Adrenal gland (tissue), 19 donors: ENCODE measurements at places on chromosomes 6 and 20. TPM values are rescaled to one million over a fixed set of nuclear protein-coding genes. Genes with fewer than 3 reads are reported as not detected.

The AKAP12 gene
- total RNA-seq: 25.5 TPM

The ACSS1 gene
- total RNA-seq: 17.7 TPM

The LY6G6F gene
- total RNA-seq: not detected

The SIRPD gene
- total RNA-seq: 3.3 TPM

The LAMA5 gene
- total RNA-seq: 116 TPM

The LY6G6D gene
- not detected for total RNA-seq

The RSPO3 gene
- total RNA-seq: 36.5 TPM

The PSORS1C1 gene
- total RNA-seq: 2.2 TPM

The SAMD3 gene
- 12.5 TPM for total RNA-seq

The MRPS18B gene
- total RNA-seq: 74.5 TPM

The FAM217A gene
- total RNA-seq: not detected

- H3K27me3 ChIP-seq: no peaks in the 10 kb centered on the region
- H3K36me3 ChIP-seq: no peaks in the 10 kb centered on the region
- H3K4me1 ChIP-seq: no peaks in the 10 kb centered on the region
- H3K4me3 ChIP-seq: no peak overlapping the region
Measured at GRCh38 chr6:31005249-31006020, 4.8 kb upstream of the MUC22 start.

DNA sequence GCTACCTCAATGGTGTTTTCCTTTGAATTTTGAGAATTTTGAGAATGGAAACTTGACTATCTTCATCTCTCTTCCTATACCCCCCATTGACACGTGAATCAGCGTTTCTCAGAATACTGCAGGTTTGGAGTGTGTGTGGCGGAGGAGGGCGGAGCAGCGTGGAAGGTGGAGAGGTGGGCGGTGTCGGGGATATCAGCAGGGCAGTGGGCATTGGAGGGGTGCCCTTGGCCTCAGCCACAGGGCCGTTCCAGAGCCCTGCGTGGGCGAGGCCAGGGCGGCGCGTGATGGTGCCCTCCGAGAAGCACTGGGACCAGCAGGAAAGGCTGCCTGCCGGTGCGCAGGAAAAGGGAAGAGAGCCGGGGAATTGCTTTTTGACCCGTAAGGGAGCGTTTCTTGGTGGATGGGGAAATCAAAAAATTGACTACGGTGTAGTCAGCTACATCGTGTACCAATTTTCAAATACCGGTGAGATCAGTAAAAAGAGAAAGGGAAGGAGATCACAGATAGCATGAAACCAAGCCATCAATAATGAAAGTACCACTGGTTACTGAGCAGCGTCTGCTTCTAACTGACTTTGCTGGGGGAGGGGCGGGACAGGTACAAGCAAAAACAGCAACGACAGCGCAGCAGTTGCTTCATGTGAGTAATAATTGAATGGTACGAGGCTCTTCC, 82.7 kb upstream of the DUSP22 start:
- H3K27ac ChIP-seq: no peak overlapping the region
- H3K36me3 ChIP-seq: no peaks in the 10 kb centered on the region
- no peak overlapping the region for H3K4me3 ChIP-seq
- H3K27me3 ChIP-seq: no peaks in the 10 kb centered on the region
- DNase-seq: no peak
- H3K4me1 ChIP-seq: no peaks in the 10 kb centered on the region

- no peak overlapping the region for H3K4me3 ChIP-seq
- H3K36me3 ChIP-seq: no peaks in the 10 kb centered on the region
- no peaks in the 10 kb centered on the region for H3K4me1 ChIP-seq
- peak; percentile 93 for DNase-seq
- H3K27me3 ChIP-seq: no peaks in the 10 kb centered on the region
Measured at GRCh38 chr20:48025051-48025515, 239.8 kb upstream of the SULF2 start.

DNA sequence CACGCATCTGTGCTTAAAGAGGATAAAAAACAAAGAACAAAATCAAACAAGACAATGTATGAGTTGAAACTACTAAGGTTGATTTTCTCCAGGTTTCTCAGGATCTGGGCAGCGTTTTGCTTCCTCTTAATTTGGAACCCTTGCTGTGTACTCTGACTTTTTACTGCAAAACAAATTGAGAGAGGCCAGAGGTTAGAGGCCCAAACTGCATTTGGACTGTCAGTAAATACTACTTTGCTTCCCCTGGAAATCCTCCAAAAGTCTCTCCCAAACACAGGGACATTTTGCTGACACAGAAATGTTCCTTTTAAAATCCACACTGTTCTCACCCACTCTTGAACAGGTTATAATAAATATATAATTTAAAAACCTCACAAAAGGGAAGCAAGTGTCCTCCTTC, 1.1 kb downstream of the ARG1 start:
- H3K27ac ChIP-seq: no peak overlapping the region
- DNase-seq: no peak
- no peaks in the 10 kb centered on the region for H3K4me1 ChIP-seq
- no peak overlapping the region for H3K4me3 ChIP-seq
- no peaks in the 10 kb centered on the region for H3K36me3 ChIP-seq

GRCh38 chr6:25717866-25718740, 36.4 kb upstream of the SLC17A4 start:
- H3K4me1 ChIP-seq: no peaks in the 10 kb centered on the region
- no peak overlapping the region for H3K4me3 ChIP-seq
- no peaks in the 10 kb centered on the region for H3K36me3 ChIP-seq
- no peak overlapping the region for H3K27ac ChIP-seq
- no peaks in the 10 kb centered on the region for H3K27me3 ChIP-seq

- no peak for DNase-seq
- no peaks in the 10 kb centered on the region for H3K27me3 ChIP-seq
- H3K36me3 ChIP-seq: no peaks in the 10 kb centered on the region
- no peak overlapping the region for H3K4me3 ChIP-seq
- H3K27ac ChIP-seq: no peak overlapping the region
Measured at GRCh38 chr6:116497113-116497676, 14.2 kb upstream of the CALHM5 start.

- H3K27ac ChIP-seq: no peak overlapping the region
- no peaks in the 10 kb centered on the region for H3K27me3 ChIP-seq
- H3K36me3 ChIP-seq: no peaks in the 10 kb centered on the region
- peak; percentile 23 for DNase-seq
- H3K4me3 ChIP-seq: no peak overlapping the region
Measured at GRCh38 chr6:169999367-169999766, 247.9 kb downstream of the ERMARD start.

DNA sequence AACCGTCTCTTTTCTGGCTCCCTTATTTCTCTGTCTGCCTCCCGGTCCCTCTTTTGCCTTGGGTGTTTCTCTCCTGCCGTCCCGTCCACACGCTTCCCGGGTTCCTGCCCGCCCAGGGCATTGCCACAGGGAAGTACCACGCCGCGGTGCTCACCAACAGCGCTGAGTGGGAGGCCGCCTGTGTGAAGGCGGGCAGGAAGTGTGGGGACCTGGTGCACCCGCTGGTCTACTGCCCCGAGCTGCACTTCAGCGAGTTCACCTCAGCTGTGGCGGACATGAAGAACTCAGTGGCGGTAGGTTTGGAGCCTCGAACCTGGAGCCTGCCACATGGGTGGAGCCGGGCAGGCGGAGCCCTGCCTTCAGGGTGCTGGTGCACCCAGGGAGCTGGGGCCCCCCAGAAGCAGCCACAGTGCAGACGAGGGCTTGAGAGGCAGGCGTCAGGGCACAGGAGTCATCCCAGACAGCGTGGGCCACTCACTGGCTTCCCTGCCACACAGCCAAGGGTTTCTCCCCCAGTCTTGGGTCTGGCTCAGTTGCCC, 21.3 kb downstream of the NPEPL1 start:
- H3K27me3 ChIP-seq: no peaks in the 10 kb centered on the region
- no peak overlapping the region for H3K4me3 ChIP-seq

- no peaks in the 10 kb centered on the region for H3K36me3 ChIP-seq
- H3K4me3 ChIP-seq: no peak overlapping the region
- H3K27me3 ChIP-seq: no peaks in the 10 kb centered on the region
- H3K27ac ChIP-seq: no peak overlapping the region
Measured at GRCh38 chr6:70717038-70717801, 49.5 kb downstream of the SMAP1 start.

DNA sequence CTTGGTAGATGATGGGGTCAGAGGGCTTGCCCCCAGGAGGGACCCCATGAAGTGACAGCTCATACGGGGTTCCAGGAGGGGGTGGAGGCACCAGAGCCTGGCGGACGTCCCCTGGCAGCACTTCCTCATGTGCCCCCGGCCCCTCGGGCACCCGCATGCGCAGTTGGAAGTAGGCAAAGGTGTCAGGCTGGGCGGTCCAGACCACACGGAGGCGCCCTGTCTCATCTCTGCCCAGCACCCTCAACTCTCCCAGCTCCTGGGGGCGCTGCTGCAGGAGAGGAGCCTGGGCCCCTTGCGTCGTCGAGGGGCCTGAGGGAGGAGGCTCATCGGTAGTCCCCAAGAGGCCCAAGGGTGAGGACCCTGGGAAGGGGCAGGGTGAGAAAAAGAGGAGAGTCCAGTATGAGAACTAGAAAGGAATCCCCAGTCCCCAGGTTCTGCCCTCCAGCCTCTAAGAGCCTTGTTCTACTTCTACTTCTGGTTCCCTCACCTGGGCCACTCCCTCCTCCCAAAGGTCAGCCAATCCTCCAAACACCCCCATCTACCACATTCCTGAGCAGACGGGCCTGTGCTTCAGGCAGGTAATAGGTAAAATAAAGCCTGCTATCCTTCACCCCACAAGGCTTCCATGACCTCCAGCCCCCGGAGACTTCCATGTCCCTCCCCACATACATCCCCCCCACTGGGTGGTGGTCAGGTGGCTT, 23.2 kb downstream of the TNXB start:
- H3K36me3 ChIP-seq: no peaks in the 10 kb centered on the region
- H3K4me1 ChIP-seq: peaks cover 37% of the 10 kb centered on the region
- H3K27ac ChIP-seq: no peak overlapping the region
- no peak for DNase-seq
- H3K4me3 ChIP-seq: no peak overlapping the region
- no peaks in the 10 kb centered on the region for H3K27me3 ChIP-seq

DNA sequence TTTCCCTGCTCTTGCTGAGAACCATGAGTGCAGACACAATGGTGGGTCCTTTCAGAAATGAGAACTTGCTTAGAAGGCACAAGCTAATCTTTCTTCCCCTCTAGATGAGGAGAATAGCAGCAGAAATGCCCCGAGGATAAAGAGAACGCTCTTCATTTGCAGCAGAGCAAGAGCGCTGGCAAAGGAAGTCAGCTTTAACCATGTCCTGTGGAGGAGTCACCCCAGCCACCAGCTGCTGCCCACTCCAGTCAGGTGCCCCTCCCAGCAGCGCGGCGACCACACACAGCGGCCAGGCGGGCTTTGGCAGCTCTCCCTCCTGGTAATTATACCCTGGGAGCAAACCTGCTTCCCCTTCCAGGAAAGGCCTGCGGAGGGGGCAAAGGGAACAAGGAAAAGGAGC, 42.4 kb upstream of the EMILIN3 start:
- H3K36me3 ChIP-seq: peaks cover 73% of the 10 kb centered on the region
- no peaks in the 10 kb centered on the region for H3K27me3 ChIP-seq
- DNase-seq: no peak

GRCh38 chr6:6972456-6972855, 135.3 kb upstream of the RREB1 start:
- H3K36me3 ChIP-seq: no peaks in the 10 kb centered on the region
- H3K4me1 ChIP-seq: peaks cover 17% of the 10 kb centered on the region
- DNase-seq: peak; percentile 54
- no peak overlapping the region for H3K4me3 ChIP-seq

DNA sequence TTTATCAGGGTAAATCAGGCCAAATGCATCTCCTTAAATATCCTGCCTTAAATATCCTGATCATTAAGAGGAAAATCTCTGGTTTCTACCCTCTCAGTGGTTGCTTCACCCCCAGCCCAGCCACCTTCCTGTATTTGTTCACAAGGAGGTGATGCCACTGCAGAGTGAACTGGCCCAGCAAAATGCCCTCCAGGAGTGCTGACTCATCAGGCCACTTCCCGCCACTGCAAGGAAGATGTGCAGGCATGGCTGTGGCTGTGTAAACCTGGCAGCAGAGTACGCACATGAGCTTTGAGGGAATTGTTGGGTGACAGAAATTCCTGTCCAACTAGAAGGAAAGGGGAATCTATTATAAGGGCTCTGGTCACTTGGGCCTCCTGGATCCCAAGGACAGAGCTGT, 13.8 kb downstream of the NQO2 start:
- no peaks in the 10 kb centered on the region for H3K27me3 ChIP-seq
- H3K4me1 ChIP-seq: peaks cover 16% of the 10 kb centered on the region
- no peak overlapping the region for H3K4me3 ChIP-seq
- H3K36me3 ChIP-seq: peaks cover 75% of the 10 kb centered on the region
- peak; percentile 73 for DNase-seq

DNA sequence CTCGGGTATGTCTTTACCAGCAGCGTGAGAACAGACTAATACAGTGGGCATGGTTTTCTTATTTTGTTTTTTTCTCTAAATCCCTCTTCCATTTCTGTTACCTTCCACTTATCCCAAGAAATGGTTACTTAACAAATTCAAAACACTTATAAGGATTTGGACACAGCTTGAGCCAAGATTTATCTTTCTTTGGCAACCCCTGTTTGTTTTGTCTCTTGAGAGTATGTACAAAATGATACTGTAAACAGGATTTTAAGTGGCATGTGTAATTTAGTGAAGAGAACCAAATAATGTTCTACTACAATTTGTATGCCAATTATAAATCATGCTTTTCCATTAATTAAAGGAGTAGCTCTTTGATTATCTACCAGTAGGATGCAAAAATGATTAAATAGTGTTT, 51.4 kb downstream of the PPP1R14C start:
- no peaks in the 10 kb centered on the region for H3K36me3 ChIP-seq
- H3K4me1 ChIP-seq: no peaks in the 10 kb centered on the region
- no peak overlapping the region for H3K27ac ChIP-seq
- no peaks in the 10 kb centered on the region for H3K27me3 ChIP-seq
- H3K4me3 ChIP-seq: no peak overlapping the region

GRCh38 chr6:113979937-113980336, 9.0 kb upstream of the HDAC2 start:
- H3K36me3 ChIP-seq: no peaks in the 10 kb centered on the region
- H3K27ac ChIP-seq: no peak overlapping the region
- H3K4me3 ChIP-seq: no peak overlapping the region
- no peaks in the 10 kb centered on the region for H3K27me3 ChIP-seq
- H3K4me1 ChIP-seq: no peaks in the 10 kb centered on the region
- no peak for DNase-seq

DNA sequence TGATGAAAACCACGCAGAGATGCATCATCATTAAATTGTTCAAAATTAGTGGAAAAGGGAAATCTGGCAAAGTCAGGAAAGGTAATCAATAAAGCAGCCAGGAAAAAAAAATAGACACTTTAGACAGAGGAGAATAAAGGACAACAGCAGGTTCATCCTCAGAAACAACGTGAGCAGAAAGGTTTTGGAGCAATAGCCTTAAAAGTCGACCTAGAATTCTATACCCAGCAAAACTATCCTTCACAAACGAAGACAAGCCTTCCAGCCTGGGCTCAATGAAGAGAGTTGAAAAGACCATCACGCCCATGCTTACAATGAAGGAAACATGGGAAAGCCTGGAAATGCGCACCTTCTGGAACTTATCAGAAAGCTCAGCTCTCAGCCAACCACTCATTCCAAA, 24.7 kb upstream of the CHRNA4 start:
- H3K4me1 ChIP-seq: no peaks in the 10 kb centered on the region
- H3K36me3 ChIP-seq: no peaks in the 10 kb centered on the region
- H3K27me3 ChIP-seq: peaks cover 5% of the 10 kb centered on the region
- DNase-seq: no peak
- H3K4me3 ChIP-seq: no peak overlapping the region

- no peak for DNase-seq
- H3K27me3 ChIP-seq: no peaks in the 10 kb centered on the region
- H3K4me3 ChIP-seq: no peak overlapping the region
- H3K27ac ChIP-seq: no peak overlapping the region
- no peaks in the 10 kb centered on the region for H3K36me3 ChIP-seq
Measured at GRCh38 chr6:149216459-149216858, 101.1 kb upstream of the TAB2 start.

- peak overlapping the region; percentile 88 for H3K4me3 ChIP-seq
- no peaks in the 10 kb centered on the region for H3K27me3 ChIP-seq
- H3K4me1 ChIP-seq: peaks cover 23% of the 10 kb centered on the region
- no peak for DNase-seq
- H3K27ac ChIP-seq: peak overlapping the region; percentile 97
Measured at GRCh38 chr6:41942067-41942851, 651 bp upstream of the CCND3 start.
